ENCODE measurements at places on chromosomes 1 and 21. TPM values are rescaled to one million over a fixed set of nuclear protein-coding genes. Genes with fewer than 3 reads are reported as not detected.

CCDC185 gene
- polyA plus RNA-seq, result not detected

DNA sequence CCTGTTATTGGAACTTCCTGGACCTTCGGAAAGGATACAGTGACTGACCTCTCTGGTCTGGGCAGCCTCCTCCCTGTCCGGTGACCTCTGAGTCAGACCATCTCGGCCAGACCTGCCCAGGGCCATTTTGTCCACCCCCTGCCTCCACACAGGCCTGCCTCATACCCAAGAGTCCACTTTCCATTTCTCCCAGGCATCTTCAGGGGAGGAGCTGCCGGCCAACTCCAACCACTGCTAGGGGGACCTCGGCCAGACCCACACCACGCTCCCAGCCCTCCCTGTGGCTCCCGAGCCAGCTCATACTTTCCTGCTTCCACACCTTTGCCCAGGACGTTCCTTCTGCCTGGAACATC lies 29.5 kb upstream of the RUNX3 start:
- DNase-seq, result no peak

DNA sequence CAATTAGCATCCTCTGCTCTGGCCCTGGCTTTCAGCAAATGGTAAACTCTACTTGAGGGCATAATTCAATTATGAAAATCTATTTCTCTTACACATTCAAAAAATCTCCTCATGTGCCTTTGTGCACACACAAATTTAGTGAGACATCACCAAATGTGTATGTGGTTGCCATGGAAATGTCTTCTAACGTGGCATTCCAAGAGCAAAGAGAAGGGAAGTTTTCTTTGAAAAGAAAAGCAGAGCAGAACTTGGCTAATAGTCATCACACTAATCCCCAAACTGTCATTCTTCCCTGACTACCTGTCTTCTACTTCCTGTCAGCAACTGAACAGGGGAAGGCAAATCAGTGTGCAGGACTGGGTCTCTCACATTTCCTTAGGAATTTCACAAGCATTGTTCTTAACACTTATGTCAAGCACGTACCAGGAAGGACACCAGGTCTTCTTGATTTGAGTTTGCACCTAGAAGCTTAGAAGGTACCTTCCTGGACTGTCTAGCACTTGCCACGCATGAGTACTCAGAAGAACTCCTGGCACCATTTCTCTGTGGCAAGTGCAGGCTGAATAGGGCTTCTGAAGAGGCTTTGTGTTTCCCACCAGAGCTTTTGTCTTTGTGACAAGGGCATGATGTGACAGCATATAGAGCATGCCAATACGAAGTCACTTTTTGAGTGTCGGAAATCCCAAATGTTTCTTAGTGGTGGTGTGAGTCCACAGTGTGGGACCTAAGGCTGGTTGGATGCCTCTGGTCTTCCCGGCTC lies 32.3 kb downstream of the MAN1C1 start:
- no peak for DNase-seq

GRCh38 chr21:29287383-29287782 lies 11.3 kb upstream of the BACH1 start:
- DNase-seq, result no peak

DNA sequence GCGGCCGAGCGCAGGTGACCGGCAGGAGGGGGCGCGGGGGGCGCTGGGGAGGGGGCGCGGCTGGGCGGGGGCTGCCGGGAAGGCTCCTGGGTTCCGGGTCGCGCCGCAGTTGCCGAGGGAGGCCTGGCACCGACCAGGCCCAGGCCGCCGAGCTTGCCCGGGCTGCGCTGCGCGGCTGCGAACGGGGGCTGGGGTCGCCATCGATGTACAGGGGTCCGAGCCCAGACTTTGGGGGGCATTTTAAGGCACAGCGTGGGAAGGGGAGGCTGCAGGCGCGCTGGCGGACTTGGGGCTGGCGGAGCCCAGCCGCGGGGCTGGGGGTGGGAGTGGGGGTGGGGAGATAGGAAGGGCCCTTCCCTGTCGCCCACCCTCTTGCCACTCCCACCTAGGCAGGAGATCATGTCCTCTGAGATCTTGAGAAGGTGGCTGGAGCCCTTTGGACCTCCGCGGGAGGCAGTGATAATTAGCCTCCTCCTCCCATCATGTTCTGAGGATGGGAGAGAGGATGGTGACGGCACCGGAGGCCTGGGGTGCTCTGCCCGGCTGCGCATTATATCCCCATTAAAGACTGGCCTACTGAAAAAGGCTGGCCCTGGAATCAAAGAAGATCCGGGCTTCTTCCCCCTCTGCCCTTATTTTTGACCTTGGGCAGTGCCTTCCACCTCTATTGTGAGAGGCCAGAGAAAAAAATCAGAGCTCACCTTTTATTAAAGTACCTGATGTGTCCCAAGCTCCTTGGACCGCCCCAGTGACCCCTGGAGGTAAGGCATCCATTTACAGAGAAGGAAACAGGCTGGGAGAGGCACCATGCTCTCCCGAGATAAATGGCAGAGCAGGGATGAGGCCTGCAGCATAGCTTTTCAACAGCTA lies 497 bp downstream of the FBXO44 start:
- no peak for DNase-seq

DNA sequence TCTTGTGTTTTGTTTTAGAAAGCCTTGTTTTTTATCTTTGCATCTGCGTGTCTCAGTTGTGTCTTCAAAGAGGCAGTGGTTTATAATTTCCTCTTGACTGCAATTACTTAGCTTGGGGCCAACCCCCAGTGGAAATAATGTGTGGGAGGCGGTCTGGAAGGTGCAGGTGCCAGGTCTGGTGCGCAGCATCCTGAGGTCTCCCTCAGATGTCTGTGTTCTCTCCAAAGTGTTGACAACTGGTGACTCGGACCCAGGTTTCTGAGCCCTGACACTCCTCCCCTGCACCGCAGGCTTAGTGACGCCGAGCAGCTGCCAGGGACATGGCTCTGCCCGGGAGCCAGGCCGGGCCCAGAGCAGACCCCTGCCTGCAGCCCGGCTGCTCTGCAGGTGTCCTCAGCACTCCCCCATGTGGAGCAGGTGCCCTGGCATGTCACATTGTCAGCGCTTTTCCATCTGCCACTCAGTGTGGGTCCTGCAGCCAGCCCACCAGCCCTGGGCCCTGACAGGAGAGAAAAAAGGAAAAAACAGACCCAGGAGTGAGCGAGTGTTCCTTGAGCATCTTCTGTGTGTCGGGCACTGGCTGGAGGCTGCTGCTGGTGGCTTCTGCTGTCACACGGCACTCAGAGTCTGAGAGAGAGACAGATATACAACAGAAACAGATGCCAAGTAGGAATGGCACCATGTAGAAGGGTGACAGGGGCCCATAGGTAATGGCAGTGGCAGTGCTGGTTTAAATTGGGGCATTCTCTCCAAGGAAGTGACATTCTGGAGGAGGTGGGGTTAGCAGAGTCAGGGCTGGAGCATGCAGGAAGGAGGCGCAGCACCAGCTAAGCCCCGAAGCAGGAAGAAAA lies 24.8 kb upstream of the SELENON start:
- DNase-seq, result no peak
